Midbrain (tissue), 1 donor: ENCODE measurements at places on chromosomes 5 and 9.

DNA sequence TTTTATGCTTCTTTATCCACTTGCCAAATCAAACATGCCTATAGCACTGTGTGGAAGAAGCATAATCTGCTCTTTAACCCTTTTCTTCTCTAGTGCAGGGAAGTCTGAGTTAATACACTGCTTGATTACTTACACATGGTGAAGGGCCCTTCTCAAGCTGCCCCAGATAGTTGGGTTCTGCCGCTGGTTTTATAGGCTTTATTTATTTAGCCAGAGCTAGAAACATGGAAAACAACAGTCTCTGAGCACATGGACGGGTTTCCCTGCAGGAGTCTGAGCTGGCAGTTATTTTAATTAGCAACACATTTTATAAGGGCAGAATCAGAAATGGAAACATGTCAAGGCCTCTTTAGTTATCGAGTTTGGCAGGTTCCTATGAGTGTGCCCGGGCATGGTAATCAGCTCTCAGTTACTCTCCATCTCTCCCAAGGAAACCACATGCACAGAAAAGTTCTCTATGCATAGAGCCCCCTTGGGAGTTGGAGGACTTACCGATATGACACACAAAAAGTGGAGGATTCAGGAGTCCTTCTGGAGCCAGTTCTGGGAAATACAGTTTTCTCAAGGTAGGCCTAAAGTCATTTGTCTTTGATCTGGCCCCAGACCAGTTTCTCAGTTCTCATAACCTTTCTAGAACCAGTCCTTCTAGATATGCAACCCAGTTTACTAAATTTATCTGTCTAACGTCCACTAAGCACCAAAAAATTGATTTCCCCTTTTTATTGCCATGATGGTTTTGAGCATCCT lies 564.8 kb downstream of the ACTL7B start:
- no peak for DNase-seq

DNA sequence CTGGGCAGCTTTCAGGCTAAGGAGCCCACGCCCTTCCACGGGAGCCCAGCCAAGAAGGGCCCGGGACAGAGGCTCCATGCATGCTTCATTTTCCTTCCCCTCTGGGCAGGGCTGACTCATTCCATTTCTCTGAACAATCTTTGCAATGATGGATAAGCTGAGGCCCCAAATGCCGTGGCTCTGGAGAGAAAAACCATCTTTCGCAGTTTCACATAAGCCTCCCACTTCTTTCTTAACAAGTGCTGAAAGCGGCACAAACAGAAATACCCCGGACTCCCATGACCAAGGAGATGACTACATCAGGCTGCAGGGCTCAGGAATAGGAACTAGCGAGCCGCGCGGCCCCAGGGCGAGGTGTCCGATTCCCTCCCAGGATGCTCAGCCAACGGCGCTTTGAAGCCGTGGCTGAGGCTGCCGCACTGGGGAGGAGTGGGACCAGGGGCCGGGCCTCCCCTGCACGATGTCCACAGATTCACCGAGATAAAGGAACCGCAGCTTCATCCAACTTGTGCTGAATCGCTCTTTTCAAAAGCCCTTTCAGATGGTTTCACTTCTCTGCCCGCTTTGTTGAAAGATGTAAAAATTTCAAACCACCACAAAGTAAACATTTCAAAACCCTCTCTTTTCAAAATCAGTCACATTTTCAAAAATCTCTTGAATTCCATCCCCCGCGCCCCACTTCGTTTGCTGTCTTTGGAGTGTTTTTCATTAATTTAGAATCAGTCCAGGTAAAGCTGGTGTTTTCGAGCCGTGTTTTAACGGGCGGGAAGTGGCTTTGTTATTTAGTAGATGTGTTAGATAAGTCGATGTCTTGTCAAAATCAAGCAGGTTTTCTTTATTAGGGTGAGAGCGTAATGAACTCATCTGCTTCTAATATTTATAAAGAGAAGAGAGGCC lies 96.5 kb upstream of the LMX1B start:
- DNase-seq = no peak

- no peak for DNase-seq
These were observed 6.9 kb upstream of the IGFBPL1 start for GRCh38 chr9:38431116-38431515.

- DNase-seq = no peak
These were observed 90.0 kb upstream of the NIPBL start for GRCh38 chr5:36786448-36787012.

DNA sequence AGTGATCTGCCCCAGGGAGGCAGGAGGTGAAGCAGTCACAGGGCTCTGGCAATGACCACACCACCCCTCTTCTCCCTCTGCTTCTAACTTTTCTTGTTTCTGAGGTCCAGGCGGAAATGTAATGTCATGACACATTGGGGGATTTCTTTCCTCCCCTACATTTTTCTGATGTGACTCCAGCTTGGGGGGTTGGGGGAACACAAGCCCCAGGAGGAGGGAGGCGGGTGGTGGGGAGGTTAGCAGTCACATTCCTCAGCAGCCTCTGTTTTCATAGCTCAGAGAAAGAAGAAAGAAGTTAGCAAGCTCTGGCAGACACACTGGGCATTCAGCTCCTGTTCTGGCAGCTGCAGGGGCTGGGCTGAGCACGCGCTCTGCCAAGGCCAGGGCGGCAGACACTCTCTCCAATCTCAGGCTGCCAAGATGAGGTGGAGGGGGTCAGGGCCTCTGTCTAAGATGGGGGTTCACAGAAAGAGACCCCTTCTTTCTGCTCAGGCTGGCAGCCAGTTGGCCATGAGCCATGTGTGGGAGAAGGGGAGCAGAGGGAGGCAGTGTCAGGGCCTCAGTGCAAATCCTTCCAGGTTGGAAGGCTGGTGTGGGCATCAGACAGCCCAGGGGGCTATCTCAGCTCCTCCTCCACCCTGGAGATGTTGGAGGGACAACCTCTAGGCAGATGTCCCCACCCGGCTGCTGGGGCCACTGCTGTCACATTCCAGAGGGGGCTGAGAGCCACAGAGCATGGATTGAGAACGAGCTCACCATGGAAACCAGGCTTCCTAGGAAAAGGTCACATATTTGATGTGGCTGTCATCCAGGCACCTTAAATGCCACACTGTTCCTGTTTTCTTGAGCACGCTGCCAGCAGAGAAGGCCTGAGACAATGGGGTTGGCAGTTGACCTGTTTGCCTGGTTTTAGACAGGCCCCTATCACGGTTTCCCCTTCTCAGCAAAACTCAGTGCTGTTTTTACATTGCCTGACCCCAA lies 20.1 kb upstream of the PFDN1 start:
- peak; percentile 51 for DNase-seq

GRCh38 chr9:125707472-125707804 lies 430 bp upstream of the MAPKAP1 start:
- DNase-seq = no peak

GRCh38 chr5:65482296-65482735 lies 596 bp upstream of the ADAMTS6 start:
- DNase-seq = peak; percentile 49

DNA sequence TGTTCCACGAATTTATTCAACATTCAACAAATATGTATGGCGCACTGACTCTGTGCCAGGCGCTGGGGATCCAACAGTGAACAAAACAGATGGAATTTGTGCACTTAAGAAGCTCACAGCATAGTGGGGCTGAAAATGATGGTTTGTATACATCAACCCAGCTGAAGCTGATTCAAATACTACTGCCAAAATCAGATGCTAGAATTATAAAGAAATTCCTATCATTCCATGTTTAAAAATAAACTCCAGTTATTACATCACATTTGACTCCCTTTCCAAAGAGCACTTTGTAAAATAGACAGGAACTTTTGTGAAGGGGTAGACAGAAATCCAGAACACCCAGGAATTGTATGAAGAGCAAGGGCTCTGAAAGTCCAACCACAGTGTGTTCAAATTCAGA lies 54.1 kb downstream of the ZNF608 start:
- no peak for DNase-seq

GRCh38 chr5:104189909-104190308 lies 627.3 kb upstream of the NUDT12 start:
- no peak for DNase-seq

DNA sequence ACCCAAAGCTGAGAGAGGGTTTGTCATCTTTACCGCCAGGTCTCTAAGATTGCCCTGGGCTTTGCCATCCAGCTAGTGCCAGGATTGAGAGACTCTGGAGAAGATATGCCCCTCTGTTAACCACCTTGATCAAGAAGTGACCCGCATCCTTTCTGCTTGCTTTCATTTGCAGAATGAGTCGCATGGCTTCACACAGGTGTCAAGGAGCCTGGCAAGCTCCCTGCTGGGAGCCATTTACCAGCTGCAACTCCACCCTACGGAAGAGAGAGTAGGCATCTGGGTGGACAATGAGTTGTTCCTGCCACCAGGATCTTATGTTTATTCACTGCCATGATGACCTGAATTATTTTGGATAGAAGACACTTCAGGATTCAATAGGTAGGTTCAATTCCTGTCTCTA lies 43.0 kb downstream of the HSD17B3 start:
- no peak for DNase-seq

- DNase-seq = no peak
These were observed 65.6 kb downstream of the COL5A1 start for GRCh38 chr9:134707031-134707680.

- DNase-seq = no peak
These were observed 14.5 kb downstream of the SURF6 start for GRCh38 chr9:133321411-133321935.

- DNase-seq = no peak
These were observed 209.3 kb downstream of the DAB2IP start for GRCh38 chr9:121860744-121861143.
